ENCODE measurements at places on chromosomes 2 and 18. TPM values are rescaled to one million over a fixed set of nuclear protein-coding genes. Genes with fewer than 3 reads are reported as not detected.

The ANKRD30B gene
- not detected for polyA plus RNA-seq

The ABCG5 gene
- not detected for polyA plus RNA-seq

The CXCR1 gene
- polyA plus RNA-seq: 30.5 TPM

The SERPINB7 gene
- not detected for polyA plus RNA-seq

The SCYGR4 gene
- polyA plus RNA-seq: not detected

The LYPD6 gene
- polyA plus RNA-seq: not detected

The TRAF3IP1 gene
- 7.0 TPM for polyA plus RNA-seq

The CDH19 gene
- polyA plus RNA-seq: not detected

The FAP gene
- not detected for polyA plus RNA-seq

The MDH1B gene
- polyA plus RNA-seq: not detected

The MBP gene
- polyA plus RNA-seq: 187 TPM

The ATP8B1 gene
- 0.55 TPM for polyA plus RNA-seq

The GPR155 gene
- polyA plus RNA-seq: 2.7 TPM

The KCNE4 gene
- not detected for polyA plus RNA-seq

The ASAP2 gene
- not detected for polyA plus RNA-seq

The PLGLB2 gene
- not detected for polyA plus RNA-seq

The TMEM185B gene
- polyA plus RNA-seq: 30.4 TPM

The CERKL gene
- 15.5 TPM for polyA plus RNA-seq

The GULP1 gene
- not detected for polyA plus RNA-seq

The SLC35F5 gene
- 10.5 TPM for polyA plus RNA-seq

The FBXO41 gene
- 0.40 TPM for polyA plus RNA-seq

The HRH4 gene
- polyA plus RNA-seq: not detected

The DPY30 gene
- 163 TPM for polyA plus RNA-seq

The GPR35 gene
- 1.6 TPM for polyA plus RNA-seq

The CD8B gene
- 21.0 TPM for polyA plus RNA-seq

The POTEF gene
- not detected for polyA plus RNA-seq

The CTIF gene
- 1.2 TPM for polyA plus RNA-seq

The DYTN gene
- not detected for polyA plus RNA-seq

The DCDC2C gene
- polyA plus RNA-seq: not detected

The DNPEP gene
- 77.4 TPM for polyA plus RNA-seq

The ALPI gene
- polyA plus RNA-seq: not detected

The TUBB8B gene
- not detected for polyA plus RNA-seq

The ELOA2 gene
- not detected for polyA plus RNA-seq

The SOWAHC gene
- polyA plus RNA-seq: not detected

The RESP18 gene
- not detected for polyA plus RNA-seq

The SPR gene
- 1.2 TPM for polyA plus RNA-seq
